NCI-H2081 (cell line): ENCODE measurements at places on chromosomes 5 and 9.
A peak's percentile ranks its signal among the peaks of the same experiment; 100 is the strongest.

- peak; percentile 63 for DNase-seq
Measured at GRCh38 chr5:159207686-159208513, 1.5 kb downstream of the RNF145 start.

- DNase-seq, result no peak
Measured at GRCh38 chr9:83651558-83651957, 28.6 kb downstream of the IDNK start.

DNA sequence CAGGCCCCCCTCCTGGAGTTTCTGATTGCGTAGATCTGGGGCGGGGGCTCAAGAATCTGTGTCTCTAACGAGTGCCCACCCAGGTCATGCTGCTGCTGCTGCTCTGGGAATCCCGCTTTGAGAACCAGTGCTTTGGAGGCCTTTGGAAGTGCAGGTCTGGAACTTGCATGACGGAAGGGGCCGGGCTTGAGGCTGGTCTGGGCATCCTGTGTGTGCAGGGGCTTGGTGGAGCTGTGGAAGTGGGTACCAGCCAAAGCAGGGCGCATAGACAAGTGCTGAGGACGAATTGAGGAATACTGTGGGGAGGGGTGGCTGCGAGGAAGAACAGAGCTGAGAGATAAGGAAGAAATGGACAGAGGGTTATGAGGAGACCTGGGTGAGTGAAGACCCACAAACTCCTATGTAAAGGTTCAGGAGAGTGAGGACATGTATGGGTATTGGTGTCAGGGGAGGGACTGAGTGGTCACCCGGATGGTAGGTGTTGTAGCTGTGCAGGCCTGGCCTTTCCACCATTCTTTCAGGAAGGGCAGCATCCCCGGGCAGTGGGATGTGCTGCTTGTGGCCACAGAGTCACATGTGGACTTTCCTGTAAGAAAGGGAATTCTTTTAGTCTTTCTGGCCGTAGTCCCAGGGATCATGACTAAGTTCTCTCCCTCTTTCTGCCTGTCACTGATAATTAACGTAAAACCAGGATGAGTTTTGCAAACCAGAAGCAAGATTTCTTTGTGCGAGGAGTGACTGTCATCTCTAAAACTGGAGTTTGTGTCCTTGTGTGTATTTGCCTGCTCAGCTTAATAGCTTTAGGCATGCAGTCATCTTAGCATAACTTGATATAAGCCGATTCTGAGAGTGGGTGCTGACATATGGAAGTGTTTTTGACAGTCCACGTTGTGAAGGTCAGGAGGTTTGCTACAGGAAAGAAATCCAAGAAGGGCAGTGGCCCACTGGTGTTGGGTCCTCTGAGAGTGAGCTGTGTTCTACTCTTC is 43.3 kb upstream of the TJP2 start:
- no peak for DNase-seq

DNA sequence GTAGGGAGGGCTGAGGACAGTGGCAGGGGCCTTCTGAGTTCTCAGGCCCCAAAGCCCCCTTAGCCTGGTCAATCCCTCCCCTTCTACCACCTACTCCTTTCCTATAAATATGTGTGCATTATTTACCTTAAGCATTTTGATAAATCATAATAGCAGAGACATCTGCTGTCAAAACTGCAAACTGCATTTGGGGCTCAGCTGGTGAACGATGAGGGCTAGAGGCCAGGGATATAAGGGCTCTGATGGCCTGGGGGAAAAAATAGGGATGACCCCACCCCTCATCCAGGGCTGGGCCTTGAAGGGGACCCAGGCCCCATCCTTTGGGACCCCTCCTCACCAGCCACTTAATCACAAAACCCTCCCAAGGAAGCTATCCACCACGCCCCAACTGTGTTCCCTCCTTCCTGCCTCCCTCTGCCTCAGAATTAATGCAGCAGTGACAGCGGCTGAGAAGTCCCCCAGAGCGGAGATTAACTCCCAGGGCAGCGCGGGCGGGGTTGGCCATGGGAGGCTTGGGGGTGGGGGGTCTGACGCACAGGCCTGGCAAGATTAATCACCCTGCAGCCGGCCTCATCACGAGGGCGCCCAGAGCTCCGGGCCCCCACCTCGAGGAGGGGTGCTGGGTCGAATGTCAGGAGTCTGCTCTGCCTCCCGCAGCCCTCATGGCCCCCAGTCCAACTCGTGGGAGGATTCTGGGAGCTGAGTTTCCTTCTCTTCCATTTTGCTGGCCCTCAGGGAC is 42.1 kb downstream of the CXXC5 start:
- DNase-seq, result no peak

- DNase-seq, result no peak
Measured at GRCh38 chr5:148978370-148979082, 84.3 kb downstream of the SH3TC2 start.

DNA sequence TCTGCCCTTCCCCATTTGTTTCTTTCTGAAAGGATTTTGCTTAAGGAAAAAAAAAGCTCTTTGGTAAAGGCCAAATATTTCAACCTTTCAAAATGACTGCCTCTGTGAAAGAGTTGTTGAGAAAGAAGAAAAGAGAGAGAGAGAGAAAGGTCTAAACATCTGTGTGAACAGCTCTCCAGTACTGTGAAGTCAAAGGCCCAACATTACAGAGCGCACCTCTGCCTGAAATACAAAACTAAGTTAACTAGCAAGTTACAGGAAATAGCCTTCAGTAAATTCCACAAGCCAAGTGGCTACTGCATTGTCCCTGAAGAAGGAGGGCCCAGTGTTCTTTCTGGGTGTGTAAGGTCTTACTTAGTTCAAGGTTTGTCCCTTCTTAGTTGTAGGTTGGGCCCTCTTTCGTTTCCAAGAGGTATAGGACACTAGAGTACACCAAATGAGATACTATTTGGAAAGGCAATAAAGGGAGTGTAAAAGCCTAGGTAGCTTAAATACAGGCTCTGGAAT is 104.4 kb downstream of the THBS4 start:
- no peak for DNase-seq

DNA sequence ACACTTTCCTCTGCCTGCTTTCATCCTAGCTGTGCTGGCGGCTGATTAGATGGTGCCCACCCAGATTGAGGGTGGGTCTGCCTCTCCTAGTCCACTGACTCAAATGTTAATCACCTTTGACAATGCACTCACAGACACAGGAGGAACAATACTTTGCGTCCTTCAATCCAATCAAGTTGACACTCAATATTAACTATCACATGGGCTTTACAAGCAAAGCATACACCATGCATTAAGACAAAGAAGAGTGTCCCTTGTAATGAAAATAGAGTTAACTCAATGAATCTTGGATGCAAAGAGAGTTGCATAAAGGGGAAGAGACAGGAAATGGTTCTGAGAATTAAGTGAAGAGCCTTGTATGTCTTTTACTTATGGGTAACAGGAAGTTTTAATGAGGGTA is 298.7 kb upstream of the BRINP1 start:
- no peak for DNase-seq

DNA sequence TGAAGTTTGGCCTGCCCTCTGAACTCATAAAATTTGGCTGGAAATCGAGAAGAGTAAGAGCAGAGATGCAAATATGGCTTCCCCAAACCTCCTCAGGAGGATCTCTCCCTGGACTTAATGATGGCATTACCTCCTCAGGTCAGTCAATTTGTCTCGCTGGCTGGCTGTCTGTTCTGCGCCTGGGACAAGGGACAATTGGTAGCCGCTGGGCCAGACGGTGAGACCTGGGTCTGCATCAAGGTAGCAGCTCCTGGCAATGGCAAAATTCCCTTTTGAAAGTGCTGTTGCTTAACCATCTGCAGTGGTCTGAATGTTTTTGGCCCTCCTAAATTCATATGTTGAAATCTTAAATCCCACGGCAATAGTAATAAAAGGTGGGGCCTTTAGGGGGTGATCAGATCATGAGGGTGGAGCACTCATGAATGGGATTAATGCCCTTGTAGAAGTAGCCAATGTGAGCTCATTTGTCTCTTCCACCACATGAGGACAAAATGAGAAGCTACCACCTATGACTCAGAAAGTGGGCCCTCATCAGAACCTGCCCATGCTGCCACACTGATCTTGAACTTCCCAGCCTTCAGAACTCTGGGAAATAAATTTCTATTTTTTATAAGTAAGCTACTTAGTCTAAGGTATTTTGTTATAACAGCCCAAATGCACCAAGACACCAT is 439.3 kb upstream of the KLF4 start:
- DNase-seq, result no peak

GRCh38 chr9:11064909-11065308 is 452.1 kb upstream of the PTPRD start:
- DNase-seq, result no peak
